A549 treated with CORT108297 at 1 μM for 4 hours (cell line): ENCODE measurements at places on chromosomes 7 and 10. TPM values are rescaled to one million over a fixed set of nuclear protein-coding genes. Genes with fewer than 3 reads are reported as not detected.

Gene CEP41
- total RNA-seq, result 12.9 to 14.7 TPM (median 14.1 TPM) in 5 replicates

Gene LZTS2
- 28.6 to 49.6 TPM (median 44.5 TPM) in 5 replicates for total RNA-seq

Gene IL6
- total RNA-seq, result 0.59 to 4.5 TPM (median 2.5 TPM) in 5 replicates

Gene C7orf33
- not detected in 5 replicates for total RNA-seq

Gene ANKRD22
- 0.27 to 0.54 TPM (median 0.34 TPM) in 5 replicates for total RNA-seq

Gene GBX1
- total RNA-seq, result 0.10 to 0.18 TPM in 2 of 5 replicates, not detected in the others

Gene OR6V1
- not detected in 5 replicates for total RNA-seq

Gene C10orf67
- total RNA-seq, result 0.05 to 0.17 TPM (median 0.06 TPM) in 5 replicates
